ENCODE measurements at places on chromosomes 6 and 20.

- no peak for DNase-seq
Observed at GRCh38 chr6:148351309-148351708, 8.7 kb downstream of the SASH1 start.

GRCh38 chr6:28383235-28384142, 16.1 kb downstream of the ZSCAN12 start:
- peak; percentile 11 for DNase-seq

- DNase-seq: no peak
Observed at GRCh38 chr6:156845454-156846155, 68.4 kb downstream of the ARID1B start.

- DNase-seq: no peak
Observed at GRCh38 chr20:55935448-55936208, 69.7 kb downstream of the CBLN4 start.

DNA sequence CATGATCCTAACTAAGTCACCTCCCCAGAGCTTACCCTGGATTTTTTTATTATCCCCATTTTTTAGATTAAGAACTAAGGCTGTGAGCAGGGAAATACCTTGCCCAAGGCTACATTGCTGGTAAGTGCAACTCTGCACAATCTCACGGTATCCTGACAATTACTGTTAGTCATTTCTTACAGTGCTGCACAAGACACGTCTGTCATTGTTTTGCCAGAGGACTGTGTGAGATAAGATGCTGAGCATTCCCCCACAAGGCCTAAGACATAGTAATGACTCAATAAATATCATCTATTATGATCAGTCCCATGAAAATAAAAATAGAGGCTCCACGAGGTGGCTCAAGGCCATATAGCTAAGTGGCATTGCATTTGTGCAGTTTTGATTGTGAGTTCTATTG, 21.0 kb downstream of the PFDN4 start:
- DNase-seq: no peak

GRCh38 chr6:19811397-19812079, 25.6 kb upstream of the ID4 start:
- DNase-seq: no peak

- DNase-seq: no peak
Observed at GRCh38 chr20:25480797-25481196, 73.3 kb downstream of the GINS1 start.

DNA sequence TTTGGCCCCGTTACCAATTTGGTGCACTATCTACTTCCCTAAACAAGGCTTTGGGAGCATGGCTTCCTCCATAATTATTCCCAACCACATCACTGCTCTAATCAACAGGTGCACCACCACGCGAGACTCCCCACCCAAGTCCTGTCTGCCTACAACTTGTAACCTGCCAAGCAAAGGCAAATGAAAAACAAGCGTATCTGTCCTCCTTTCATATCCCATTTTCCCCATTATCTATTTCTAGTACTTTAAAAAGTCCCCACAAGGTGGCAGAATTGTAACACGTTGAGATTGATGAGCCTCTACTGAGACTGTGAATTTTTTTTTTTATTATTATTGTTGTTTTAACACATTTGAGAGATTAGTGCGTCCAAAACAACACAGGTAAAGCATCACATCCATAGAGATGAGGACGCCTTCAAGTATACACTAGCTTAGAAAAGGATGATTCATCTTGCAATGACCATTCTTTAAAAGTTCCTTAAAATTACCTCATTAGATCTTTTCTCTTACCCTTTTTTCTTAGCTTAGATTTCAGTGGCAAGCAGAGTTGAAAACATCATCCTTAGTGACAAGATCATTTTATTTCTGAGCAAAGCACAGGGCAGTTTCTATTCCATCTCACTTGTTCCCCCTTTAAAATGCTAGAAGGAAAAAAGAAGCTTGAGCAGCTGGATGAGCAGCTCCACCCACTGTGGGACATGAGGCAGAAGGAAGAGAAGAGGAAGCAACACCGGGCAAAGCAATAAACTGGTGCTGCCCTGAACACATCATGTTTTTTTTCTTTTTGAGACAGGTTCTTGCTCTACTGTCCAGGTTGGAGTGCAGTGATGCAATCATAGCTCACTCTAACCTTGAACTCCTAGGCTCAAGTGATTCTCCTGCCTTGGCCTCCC, 210.8 kb downstream of the ARHGAP18 start:
- no peak for DNase-seq

- no peak for DNase-seq
Observed at GRCh38 chr6:13378669-13379590, 50.6 kb upstream of the TBC1D7 start.

DNA sequence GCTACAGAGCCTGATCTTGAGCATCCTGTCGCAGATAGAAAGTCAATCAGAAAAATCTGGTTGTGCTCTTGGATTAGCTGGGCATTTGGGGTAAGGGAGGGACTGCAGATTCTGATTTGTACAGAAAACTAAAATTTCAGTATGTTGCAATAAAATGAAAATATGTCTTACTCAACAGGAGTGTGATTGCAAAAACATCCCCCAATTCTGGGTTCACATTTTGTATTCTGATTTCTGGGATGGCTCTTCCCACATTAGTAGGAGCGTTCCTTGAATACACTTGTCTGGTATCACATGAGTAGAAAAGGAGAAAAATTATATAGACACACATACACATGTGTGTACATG, 40.5 kb downstream of the PANK2 start:
- DNase-seq: no peak

DNA sequence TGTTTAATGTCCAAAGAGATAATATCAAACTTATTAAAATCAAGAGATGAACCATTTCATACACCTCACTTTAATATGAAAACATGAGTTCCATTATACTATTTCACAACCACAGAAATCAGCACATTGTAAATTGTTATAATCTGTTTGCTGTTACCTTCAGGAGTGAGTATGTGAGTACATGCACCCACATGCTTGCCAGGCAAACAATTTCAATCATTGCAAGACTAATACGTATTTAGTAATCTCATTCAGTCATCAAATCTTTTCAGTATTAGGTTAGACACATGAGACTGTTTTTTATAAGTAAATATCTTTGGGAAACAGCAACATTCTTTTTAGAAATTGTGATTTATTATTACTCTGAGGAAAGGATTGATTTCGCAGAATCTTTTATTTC, 9.3 kb upstream of the EPM2A start:
- DNase-seq: no peak

DNA sequence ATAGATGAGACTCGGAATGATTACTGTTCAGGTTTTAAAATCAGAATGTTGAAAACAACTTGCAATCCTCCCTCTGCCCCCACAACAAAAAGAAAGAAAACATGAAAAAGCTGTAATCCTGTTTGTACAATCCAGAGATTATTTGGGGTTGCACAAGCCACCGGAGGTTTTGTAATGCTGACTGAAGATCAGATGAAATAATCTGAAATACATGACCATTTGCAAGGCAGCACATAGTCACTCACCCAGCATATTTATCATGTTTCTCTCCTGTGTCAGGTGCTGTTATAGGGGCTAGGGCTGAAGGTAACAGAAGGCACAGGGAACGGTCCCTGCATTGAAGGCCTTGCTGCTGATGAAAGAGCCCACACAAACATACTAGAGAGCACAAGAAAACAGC, 85.3 kb downstream of the SIM1 start:
- no peak for DNase-seq
